Myocyte (in vitro differentiated cells): ENCODE measurements at places on chromosomes 12 and 14.

- DNase-seq = no peak
Measured at GRCh38 chr12:52437508-52437907, 3.3 kb upstream of the KRT75 start.

DNA sequence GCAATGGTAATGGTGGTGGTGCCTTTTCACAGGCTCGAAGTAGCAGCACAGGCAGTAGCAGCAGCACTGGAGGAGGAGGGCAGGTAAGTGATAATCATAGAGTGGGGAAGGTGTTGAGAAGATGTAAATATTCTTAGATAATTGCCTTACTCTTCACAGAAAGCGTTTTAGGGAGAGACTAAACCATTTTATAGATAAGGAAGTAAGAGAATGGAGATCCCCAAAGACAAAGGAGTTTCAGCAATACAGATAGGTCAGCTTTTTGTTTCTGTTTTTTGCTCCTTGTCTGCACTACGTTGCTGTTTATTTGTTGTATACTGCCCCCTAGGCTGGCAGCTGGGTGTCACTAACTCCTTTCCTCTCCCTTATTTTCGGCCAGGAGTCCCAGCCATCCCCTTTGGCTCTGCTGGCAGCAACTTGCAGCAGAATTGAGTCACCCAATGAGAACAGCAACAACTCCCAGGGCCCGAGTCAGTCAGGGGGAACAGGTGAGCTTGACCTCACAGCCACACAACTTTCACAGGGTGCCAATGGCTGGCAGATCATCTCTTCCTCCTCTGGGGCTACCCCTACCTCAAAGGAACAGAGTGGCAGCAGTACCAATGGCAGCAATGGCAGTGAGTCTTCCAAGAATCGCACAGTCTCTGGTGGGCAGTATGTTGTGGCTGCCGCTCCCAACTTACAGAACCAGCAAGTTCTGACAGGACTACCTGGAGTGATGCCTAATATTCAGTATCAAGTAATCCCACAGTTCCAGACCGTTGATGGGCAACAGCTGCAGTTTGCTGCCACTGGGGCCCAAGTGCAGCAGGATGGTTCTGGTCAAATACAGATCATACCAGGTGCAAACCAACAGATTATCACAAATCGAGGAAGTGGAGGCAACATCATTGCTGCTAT, 2.0 kb downstream of the SP1 start:
- DNase-seq = peak; percentile 85

DNA sequence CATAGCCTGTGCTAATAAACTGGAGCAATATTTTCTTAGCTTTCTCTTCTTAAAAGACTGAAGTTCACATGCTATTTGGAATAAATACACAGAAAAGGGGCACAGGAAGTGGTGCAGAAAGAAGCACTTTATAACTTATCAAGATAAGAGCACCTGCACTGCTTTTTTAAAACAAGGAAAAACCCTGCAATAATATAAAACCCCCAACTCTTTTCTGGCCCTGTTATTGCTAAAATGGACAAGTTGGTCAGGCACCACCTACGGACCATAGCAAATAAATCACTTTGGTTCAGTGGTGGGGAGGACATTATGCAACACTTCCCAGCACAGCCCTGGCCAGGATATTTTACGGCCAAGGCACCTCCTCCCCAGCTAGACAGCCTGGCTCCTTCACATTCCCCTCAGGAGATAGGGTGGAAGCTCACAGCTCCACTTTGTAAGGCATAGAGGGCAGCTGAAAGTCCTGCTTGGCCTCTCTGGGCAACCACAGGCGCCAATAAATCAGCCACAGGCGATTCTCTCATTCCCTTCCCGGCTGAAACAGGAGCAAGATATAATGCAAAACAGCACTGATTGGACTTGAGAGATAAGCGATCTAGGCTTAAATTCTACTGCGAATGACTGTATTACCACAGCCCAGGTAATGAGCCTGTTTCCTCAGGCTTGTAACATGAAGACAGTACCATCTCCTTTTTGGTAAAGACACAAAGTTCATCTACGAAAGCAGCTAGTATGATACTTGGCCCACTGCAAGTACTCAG, 2.0 kb downstream of the ZBTB25 start:
- DNase-seq = peak; percentile 69

DNA sequence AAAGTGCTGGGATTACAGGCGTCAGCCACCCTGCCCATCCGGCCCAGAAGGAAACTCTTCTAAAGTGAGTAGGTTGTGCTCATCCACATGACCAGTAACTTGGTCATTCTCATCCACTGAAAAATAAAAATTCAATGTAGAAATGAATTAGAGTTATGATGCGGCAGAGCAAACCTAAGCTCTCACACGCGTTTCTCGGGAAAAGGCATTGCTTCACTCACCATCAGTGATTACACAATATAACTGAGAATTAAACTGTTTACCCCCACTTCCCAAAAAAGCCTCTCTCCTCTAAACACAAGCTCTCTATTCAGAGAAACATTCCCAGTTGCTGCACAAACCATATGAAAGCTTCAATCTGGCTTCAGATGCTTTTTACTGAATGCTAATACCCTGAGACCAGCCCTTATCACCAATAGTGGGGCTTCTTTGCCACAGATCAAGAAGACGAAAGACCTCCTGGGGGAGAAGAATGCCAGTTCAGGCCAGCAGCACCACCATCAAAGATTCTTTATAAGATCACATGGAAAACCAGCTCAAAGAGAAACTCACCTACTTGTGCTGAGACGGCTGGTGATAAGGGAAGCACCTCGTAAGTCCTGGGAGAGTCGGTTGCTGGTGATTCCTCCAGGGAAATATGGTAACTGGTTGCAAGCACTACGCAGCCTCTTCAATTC, 121.5 kb upstream of the SFSWAP start:
- DNase-seq = no peak

- DNase-seq = no peak
Measured at GRCh38 chr12:65630555-65630954, 193.7 kb upstream of the HMGA2 start.

DNA sequence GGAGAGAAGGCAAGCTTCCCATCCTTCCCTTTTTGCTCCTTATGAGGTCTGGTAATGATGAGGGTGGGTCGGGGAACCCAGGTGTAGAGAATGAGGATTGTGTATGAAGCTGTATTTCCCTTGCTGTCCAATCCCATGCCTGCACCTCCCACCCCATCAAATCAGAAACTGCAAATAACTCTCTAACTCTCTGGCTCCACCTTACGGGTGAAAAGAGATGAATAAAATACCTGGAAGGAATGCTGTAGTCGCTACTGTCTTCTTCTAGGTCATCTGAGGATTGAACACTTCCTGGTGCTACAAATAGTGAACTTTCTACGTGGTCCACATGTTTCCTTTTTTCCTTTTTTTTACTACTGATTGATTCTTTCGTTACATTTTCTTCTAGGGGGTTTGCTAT, 38.9 kb upstream of the DICER1 start:
- DNase-seq = no peak

DNA sequence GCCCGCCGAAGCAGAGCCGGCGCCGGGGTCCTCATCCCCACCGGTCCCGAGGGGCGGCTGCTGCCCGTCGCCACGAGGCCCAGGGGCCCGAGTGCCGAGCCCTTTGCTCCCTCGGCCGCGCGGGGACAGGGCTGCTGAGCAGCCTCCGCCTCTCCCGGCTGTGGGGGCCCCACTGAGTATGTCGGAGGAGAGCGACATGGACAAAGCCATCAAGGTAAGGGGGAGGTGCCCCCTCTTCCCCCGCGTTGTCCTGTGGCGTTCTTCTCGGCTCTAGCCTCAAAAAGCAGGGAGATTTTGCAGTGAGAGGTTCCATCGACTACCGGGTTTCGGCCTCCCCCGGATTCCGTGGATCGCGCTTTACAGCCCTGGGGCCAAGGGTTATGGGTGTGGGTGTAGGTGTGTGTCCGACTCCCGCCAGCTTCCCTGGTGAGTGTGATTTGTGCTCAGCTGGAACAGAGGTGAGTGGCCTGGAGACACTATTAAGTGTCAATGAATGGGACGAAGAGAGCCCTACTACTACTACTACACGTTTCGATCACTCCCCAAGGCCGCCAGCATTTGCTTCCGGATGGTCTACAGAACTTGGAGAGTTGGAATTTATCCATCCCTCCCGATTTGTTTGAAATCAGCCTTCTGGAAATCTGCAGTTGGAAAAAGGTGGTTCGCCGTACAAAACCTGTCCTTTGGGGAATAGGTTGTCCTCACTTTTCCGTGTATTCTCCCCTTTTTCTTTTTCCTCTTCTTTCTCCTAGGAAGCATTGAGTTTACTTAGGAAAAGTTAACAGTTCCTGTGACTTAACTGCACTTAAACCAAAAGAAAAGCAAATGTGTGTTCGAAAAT, 748 bp downstream of the MAPKAPK5 start:
- peak; percentile 8 for DNase-seq

DNA sequence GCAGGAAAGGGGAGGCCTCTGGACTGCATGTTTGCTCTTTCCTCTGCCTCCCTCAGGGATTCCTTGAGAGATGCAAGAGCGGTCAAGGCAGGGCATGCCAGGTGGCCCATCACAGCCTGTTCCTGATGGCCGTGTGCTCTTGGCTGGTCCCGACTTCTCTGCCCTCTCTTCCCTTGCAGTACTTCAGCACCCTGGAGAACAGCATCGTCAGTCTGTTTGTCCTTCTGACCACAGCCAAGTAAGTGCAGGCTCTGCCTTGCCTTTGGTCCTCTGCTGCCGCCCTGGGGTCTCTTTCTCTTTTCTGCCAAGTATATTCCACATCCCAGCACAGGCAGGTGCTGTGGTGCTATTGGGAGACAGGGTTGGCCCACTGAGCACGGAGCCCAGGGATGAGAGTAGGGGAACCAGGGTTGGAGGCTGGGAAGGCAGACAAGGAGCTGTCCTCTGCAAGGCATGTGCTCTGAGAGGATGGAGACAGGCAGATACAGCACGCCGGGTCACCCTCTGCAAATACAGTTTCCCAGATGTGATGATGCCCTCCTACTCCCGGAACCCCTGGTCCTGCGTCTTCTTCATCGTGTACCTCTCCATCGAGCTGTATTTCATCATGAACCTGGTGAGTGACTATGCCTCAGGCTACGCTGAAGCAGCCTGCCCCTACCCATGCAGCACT, 51.9 kb downstream of the TPCN1 start:
- peak; percentile 49 for DNase-seq

GRCh38 chr12:132446633-132447326, 43.2 kb upstream of the FBRSL1 start:
- DNase-seq = no peak

DNA sequence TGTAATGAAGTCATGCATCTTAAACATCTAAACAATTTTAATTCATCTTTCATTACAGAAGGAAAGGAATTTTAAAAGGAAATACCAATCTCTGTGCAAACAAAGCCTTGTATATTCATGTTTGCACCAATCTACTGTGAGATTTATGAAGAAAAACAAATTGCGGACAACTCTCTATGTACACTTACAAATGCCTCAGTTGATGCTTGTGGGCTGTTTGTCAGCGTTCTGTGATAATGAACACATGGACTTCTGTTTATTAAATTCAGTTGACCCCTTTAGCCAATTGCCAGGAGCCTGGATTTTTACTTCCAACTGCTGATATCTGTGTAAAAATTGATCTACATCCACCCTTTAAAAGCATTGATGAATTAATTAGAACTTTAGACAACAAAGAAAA, 5.4 kb downstream of the GPR65 start:
- no peak for DNase-seq

- DNase-seq = no peak
Measured at GRCh38 chr14:45877981-45878380, 625.0 kb upstream of the MIS18BP1 start.

GRCh38 chr12:6340745-6341416, 995 bp downstream of the TNFRSF1A start:
- DNase-seq = no peak

DNA sequence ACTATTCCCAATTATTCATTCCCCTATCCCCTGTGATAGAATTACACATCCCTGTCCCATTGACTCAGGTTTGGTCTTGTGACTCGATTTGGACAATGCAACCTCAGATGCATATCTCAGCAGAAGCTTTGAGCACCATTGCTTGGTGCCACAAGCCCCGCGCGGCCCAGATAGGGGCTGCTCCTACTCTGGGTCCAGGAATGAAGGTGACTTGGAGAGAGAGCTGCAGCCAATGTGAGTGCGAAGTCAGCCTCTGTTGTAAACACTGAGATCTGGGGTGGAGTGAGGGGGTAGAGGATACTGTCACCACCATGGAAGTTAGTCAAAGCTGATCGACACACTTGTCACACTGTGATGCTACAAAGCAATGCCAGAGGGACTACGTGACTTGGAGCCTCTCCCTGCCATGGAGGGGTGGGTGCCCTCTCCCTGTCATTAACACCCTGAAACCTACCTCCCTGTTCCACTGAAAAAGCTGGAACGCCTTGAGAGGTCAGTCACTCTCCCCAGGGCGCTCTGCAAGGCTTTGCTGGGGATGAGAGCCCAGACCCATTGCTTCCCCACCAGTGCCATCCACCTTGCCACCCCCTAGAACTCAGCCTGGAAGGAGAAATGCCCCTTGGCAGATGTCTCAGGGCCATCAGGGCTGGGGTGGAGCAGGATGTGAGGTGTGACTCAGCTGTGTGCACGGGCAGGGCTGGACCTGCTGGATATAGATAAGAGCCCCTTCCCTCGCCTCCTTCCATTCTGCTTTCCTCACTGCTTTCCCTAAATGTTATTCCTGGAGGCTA, 6.6 kb upstream of the PLEK2 start:
- DNase-seq = no peak

DNA sequence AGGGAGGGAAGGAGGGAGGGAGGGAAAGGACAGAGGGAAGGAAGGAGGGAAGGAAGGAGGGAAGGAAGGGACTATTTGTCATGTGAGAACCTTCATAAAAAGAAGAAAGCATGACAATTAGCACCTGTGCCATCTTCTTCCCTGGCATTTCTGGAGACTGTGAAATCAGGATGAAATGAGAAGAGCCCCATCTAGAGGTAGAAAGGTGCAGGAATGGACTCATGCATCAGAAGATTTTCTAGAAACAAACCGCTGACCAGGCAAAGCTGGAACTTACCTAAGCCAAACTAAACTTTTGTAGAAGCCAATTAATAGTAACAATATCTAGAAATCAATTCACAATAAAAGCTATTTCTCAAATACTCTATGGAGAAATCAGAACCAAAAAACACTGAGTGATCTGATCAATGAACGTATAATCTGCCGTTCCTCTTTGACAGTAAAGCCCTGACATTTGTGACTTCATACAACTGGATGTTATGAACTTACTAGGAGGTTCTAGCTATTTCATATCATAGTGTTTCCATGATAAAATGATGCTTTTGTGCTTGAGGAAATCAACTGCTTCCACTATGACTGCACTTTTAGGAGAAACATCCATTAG, 24.4 kb upstream of the CRACR2A start:
- DNase-seq = peak; percentile 69

DNA sequence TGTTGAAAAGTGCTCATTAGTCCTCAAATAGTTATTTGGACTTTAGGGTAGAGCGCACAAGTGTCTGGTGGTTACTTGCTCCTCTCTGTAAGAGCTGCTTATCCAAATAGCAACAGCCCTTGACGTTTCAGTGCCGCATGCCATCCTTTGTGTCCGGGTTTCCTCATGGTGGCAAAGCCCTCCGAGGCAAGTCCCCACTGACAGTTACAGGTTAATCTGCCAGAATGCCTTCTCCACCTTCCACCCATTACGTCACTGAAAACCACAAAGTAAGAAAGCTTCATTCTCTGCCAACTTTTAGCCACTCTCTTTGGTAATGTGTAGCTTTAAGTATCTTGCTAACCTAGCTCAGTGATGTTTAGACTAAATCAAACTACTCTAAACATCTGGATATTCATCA, 78.6 kb downstream of the POLR3B start:
- DNase-seq = no peak
